ENCODE measurements at places on chromosomes 1 and 21.
A peak's percentile ranks its signal among the peaks of the same experiment; 100 is the strongest.

DNA sequence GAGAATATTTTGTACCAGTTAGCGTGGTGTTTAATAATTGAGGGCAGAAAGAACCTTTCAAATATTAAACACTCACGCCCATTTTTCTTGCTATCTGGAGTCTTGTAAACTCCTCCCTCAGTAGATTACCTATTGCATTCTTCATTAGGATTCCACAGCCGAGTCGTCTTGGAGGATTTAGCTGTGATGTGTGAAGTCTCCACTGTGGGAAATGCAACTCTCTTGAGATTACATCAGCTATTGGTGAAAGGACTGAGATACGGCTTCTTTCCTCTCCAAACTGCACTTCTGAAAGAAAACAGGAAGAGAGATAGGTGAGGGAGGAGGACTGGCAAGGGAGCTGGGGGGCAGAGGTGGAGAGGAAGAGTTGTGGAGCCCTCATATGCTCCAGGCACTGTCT, 36.1 kb downstream of the ACTA1 start:
- DNase-seq = no peak

DNA sequence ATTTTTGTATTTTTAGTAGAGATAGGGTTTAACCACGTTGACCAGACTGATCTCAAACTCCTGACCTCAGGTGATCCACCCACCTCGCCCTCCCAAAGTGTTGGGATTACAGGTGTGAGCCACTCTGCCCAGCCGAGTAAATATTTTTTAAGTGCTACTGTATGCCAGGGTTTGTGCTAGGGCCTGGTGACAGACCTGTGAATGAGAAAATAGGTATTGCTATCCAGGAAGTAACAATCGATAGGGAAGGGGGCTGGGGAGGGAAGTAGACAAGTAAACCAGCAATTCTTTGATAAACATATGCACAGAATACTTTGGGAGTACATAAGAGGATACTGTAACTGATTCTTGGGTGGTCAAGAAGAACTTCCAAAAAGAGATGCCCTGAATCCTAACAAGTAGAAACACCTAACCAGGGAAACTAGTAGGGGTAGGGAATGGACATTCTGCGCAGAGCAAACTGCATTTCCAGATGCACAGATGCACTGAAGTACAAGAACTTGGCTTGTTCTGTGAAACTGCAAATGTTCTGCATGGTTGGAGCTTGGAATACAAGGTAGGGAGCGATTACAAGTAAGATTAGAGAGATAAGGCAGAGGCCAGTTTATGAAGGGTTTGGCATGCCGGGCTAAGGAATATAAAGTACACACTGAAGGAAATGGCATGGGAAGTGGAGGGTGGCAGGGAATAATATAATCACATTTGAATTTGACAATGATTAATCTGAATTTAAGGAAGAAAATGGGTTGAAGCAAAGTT, 19.0 kb upstream of the DOCK7 start:
- DNase-seq = no peak

GRCh38 chr1:39936724-39937491, 18.0 kb upstream of the MFSD2A start:
- DNase-seq = no peak

DNA sequence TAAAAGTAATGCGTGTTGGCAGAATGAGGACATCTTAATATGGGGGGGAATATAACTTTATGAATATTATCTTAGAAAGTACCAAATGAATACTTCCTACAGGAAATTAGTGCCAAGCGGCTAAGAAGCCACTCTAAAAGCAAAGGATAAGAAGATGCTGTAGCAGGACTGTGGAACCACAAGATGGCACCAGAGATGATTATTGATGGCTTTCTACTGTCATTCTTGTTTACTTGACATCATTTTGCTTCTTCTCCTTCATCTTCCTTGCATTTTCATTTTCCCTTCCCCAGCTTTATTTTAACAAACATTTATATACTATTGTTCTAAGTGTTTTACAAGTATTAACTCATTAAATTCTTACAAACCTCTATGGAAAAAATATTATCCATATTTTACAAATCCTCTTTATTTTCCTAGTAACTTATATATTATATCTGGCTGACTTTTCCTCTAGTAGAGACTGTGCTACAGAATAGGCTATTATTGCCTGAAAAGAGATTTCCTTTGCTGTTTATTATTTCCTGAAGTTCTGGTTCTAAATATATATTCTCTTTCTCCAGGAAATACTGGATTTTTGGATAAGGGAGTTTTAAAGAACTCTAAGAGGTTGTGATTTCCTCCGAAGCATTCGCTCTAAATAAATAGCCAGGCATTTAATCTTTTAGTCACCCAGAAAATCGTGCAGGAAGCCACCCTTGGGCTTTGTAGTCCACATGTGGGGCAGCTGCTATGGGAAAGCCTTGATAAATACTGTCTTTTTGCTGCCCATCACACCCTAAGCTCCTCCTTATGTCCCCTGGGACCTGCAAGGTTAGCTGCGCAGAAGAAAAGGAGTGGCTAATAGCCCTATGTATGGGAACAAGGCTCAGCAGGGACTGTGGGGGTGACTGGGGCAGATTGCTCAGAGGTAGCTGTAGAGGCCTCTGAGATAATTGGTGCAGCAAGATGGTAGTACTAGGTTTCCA, 69.8 kb downstream of the TPR start:
- DNase-seq = peak; percentile 56

DNA sequence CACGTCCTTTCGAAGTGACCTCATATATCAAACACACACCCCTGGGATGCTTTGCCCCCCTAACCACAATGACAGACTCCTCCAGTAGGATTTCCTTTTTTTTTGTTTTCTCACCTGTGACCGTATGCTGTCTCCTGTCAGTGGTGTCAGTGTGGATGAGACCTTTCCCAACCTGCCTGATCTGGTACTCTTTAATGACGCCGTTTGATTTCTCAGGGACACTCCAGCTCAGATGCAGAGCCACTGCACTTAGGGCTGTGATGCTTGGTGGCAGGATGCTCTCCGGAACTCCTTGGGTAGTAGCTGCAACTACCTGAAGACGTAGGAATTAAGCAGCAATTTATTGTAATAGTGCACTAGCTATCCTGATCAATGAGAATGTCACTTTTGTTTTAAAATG, 212.6 kb downstream of the KCTD3 start:
- DNase-seq = no peak

- DNase-seq = peak; percentile 19
These were observed 514 bp downstream of the S1PR1 start for GRCh38 chr1:101237229-101237837.

DNA sequence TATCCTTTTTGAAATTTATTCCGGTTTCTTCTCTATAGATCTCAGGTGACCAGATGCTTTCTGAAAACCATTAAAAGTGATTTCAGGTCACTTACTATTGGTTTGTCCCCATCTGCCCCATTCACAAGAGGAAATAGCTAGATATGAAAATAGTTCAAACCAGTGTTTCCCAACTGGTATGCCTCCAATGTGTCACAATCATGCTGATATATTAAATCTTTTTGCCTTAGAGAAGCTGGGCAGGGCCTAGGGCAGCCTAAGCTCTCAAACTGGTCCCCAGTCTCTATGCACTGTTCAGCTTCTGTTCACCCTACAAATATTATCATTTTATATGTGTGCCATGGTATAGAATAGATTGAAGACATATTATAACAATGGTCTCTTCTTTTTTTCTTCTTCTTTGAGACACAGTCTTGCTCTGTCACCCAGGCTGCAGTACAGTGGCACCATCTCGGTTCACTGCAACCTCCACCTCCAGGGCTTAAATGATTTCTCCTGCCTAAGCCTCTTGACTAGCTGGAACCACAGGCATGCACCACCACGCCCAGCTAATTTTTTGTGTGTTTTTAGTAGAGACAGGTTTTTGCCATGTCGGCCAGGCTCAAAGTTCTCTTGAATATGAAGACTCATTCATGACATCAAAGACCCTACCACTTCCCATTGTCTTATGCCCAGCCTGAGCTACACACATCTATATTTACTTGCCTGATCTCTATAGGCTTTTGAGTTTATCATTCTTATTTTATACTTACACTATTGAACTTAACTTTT, 15.7 kb downstream of the PTPN22 start:
- no peak for DNase-seq

- DNase-seq = no peak
These were observed 9.7 kb downstream of the ALPL start for GRCh38 chr1:21518774-21519455.

GRCh38 chr1:154502744-154503115, 518 bp upstream of the SHE start:
- DNase-seq = no peak

GRCh38 chr1:93597709-93598108, 83.9 kb downstream of the BCAR3 start:
- no peak for DNase-seq

DNA sequence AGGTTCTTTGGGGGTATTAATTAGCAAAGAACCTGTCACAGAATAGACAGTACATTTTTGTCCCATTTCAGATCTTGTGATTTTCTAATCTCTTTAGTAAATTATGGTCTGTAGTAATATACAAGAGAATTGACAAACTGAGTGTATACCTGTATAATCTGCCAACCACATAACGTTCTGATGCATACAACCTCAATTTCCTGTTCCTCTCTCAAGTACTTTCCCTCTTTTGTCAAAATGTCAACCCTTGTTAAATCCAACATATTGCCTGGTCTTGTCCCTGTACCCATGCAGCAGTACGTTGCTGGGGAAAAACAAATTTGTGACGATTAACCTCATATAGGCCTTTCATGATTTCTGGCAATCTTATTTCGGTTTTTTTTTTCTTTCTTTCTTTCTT, 1.1 kb downstream of the ARV1 start:
- DNase-seq = peak; percentile 5

- no peak for DNase-seq
These were observed 107.5 kb upstream of the CLDN14 start for GRCh38 chr21:36587388-36587787.

DNA sequence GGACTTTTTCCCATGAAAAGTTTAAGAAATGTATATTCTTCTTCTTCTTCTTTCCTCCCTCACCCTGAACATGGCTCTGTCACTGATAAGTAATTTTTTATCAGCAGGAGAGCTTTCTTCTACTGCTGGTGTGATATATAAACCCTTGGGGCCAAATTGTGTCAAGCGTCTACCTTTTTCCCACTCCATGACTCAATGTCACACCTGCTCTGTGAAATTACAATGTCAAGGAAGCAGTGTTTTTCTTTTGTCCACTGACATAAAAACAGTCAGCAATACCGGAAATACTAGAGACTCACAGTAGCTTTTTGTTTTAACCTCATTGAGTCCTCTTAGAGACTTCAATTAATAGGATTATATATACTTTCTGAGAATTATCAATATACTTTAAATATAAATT, 416.2 kb upstream of the ADGRL4 start:
- no peak for DNase-seq
